H1 (cell line): ENCODE measurements at places on chromosomes 12 and 14. TPM values are rescaled to one million over a fixed set of nuclear protein-coding genes. Genes with fewer than 3 reads are reported as not detected.

The KCNH3 gene
- total RNA-seq, result 0.24 and 0.36 TPM in 2 replicates

The TDRD9 gene
- total RNA-seq, result not detected in 2 replicates

The GPR132 gene
- total RNA-seq, result not detected in 2 replicates

The KLRB1 gene
- total RNA-seq, result not detected in 2 replicates

- no peaks in the 10 kb centered on the region for H3K4me1 ChIP-seq
- DNase-seq, result peak; percentile 23
- peaks cover 38% of the 10 kb centered on the region for H3K27me3 ChIP-seq
- no peak overlapping the region for H3K27ac ChIP-seq
These were observed 13.1 kb downstream of the KRT83 start for GRCh38 chr12:52307836-52308805.

GRCh38 chr12:38689704-38690103, 215.7 kb downstream of the CPNE8 start:
- no peaks in the 10 kb centered on the region for H3K27me3 ChIP-seq
- no peaks in the 10 kb centered on the region for H3K4me1 ChIP-seq
- H3K4me3 ChIP-seq, result no peak overlapping the region
- no peak overlapping the region for H3K27ac ChIP-seq
- DNase-seq, result no peak

The E2F7 gene
- 18.5 and 25.2 TPM in 2 replicates for total RNA-seq

DNA sequence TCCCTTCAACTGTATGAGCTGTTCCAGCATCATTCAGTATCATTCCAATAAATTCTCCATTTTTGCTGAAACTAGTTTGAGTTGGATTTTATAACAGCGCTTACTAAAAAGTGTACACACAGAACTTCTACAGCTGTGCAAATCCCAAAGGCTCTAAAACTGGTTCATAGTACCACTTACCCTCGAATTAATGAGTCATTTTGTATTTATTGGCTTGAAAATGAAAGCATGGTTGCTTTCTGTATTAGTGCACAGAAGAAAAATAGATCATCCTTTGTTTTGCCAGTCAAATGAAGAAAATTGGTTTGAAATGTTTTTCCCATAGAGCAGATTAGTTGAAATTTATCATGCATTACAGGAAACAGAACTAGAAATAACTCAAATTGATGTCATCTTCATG, 268.3 kb upstream of the CPNE8 start:
- H3K4me3 ChIP-seq, result no peak overlapping the region
- H3K36me3 ChIP-seq, result no peaks in the 10 kb centered on the region
- H3K4me1 ChIP-seq, result no peaks in the 10 kb centered on the region

DNA sequence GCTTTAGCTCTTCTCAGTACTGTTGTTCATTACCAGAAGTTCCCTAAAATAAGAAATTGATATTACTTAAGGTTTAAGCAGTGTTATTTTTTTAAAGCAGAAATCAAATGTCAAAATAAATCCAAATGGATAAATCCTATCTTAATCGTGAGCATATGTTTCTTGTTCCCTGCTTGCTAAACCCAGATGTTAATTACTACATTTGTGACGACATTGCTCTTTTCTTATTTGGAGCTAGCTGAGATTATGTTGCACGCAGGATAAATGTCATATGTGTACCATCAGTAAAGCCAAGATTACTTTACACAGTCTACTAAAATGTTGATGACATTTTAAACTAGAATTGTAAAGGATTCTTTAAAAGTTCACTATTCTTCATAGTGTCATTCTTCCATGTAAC, 157.5 kb downstream of the PLCZ1 start:
- H3K4me3 ChIP-seq, result no peak overlapping the region
- H3K27ac ChIP-seq, result no peak overlapping the region
- no peaks in the 10 kb centered on the region for H3K4me1 ChIP-seq
- no peaks in the 10 kb centered on the region for H3K36me3 ChIP-seq
- DNase-seq, result no peak
- no peaks in the 10 kb centered on the region for H3K27me3 ChIP-seq

- no peak for DNase-seq
- no peak overlapping the region for H3K4me3 ChIP-seq
- H3K4me1 ChIP-seq, result 0 out of 2 replicates have a peak, but pooled peaks cover 2% of the 10 kb centered on the region
These were observed 186.2 kb downstream of the PELI2 start for GRCh38 chr14:56304456-56304855.

GRCh38 chr12:27794818-27795584, 15.0 kb upstream of the MANSC4 start:
- DNase-seq, result no peak
- H3K36me3 ChIP-seq, result peaks cover 15% of the 10 kb centered on the region
- no peak overlapping the region for H3K27ac ChIP-seq
- H3K4me1 ChIP-seq, result no peaks in the 10 kb centered on the region

GRCh38 chr14:105420974-105421674, 1.5 kb downstream of the MTA1 start:
- DNase-seq, result no peak
- H3K4me1 ChIP-seq, result peaks cover 17% of the 10 kb centered on the region
- peak overlapping the region; percentile 79 for H3K4me3 ChIP-seq
- peak overlapping the region; percentile 77; the same call in 1 of the 2 replicates for H3K27ac ChIP-seq

The AVPR1A gene
- total RNA-seq, result 0.11 and 0.20 TPM in 2 replicates

GRCh38 chr14:33393895-33394368, 455.3 kb downstream of the NPAS3 start:
- H3K27ac ChIP-seq, result no peak overlapping the region
- DNase-seq, result no peak
- no peaks in the 10 kb centered on the region for H3K27me3 ChIP-seq
- H3K4me1 ChIP-seq, result no peaks in the 10 kb centered on the region
- H3K4me3 ChIP-seq, result no peak overlapping the region
- H3K36me3 ChIP-seq, result no peaks in the 10 kb centered on the region

GRCh38 chr12:94726236-94726835, 76.0 kb upstream of the TMCC3 start:
- no peak overlapping the region for H3K27ac ChIP-seq
- H3K27me3 ChIP-seq, result no peaks in the 10 kb centered on the region
- no peaks in the 10 kb centered on the region for H3K36me3 ChIP-seq
- H3K4me3 ChIP-seq, result no peak overlapping the region
- DNase-seq, result no peak

The GATC gene
- total RNA-seq, result 30.4 and 34.2 TPM in 2 replicates

The SLC38A4 gene
- 15.4 and 15.5 TPM in 2 replicates for total RNA-seq

GRCh38 chr12:92926549-92926948, 2.5 kb downstream of the EEA1 start:
- H3K27ac ChIP-seq, result no peak overlapping the region
- H3K4me1 ChIP-seq, result peaks cover 6% of the 10 kb centered on the region

- no peaks in the 10 kb centered on the region; the same call in 1 of the 2 replicates for H3K27me3 ChIP-seq
- no peaks in the 10 kb centered on the region for H3K36me3 ChIP-seq
- H3K27ac ChIP-seq, result no peak overlapping the region
- H3K4me1 ChIP-seq, result peaks cover 4% of the 10 kb centered on the region
These were observed 34.7 kb upstream of the FAM181A start for GRCh38 chr14:93892505-93892839.

DNA sequence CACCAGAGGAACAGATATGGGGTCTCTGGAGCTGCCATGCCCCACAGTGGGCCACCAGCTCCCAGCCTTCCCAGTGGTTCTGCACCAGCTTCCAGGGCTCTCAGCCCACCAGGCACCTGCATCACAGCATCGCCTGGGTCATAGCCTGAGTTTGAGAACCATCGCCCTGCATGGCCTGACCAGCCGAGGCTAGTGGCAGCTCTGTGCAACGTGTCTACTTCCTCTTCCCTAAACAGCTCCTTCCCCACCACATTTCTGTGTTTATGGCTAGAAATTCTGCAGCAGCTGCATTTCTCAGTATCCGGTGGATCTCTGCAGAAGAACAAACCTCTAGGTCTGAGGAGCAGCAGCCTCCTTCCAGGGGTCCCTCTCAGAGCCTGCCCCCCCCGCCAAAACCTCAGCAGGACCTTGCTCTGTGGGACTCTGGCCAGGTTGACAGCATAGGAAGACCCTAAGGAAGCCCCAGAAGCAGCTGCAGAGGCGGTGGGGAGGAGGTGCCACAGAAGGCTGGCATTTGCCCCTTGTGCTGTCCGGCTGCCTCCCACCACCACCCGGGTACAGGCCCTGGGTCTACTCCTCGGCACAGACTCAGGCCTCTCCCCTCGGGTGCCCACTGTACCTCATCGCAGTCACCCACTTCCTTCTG, 47.7 kb downstream of the PSMA6 start:
- H3K36me3 ChIP-seq, result no peaks in the 10 kb centered on the region
- DNase-seq, result no peak

- no peaks in the 10 kb centered on the region; the same call in 1 of the 2 replicates for H3K4me1 ChIP-seq
- no peak overlapping the region for H3K4me3 ChIP-seq
- no peak for DNase-seq
- H3K27ac ChIP-seq, result no peak overlapping the region
- 0 out of 2 replicates have a peak, but pooled peaks cover 3% of the 10 kb centered on the region for H3K36me3 ChIP-seq
These were observed 63.5 kb downstream of the DGLUCY start for GRCh38 chr14:91177073-91178034.

DNA sequence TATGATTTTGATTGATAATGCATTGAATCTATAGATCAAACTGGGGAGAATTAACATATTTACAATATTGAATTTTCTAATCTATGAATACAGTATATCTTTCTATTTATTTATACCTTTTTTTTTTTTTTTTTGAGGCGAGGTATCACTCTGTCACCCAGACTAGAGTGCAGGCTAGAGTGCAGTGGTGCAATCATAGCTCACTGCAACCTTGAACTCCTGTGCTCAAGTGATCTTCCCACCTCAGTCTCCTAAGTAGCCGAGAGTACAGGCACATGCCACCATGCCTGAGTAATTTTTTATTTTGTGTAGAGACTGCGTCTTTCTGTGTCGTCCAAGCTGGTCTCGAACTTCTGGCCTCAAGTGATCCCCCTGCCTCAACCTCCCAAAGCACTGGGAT, 20.4 kb downstream of the LTBR start:
- H3K27ac ChIP-seq, result no peak overlapping the region
- no peak overlapping the region for H3K4me3 ChIP-seq
- H3K27me3 ChIP-seq, result no peaks in the 10 kb centered on the region
- H3K36me3 ChIP-seq, result no peaks in the 10 kb centered on the region
- no peak for DNase-seq
- H3K4me1 ChIP-seq, result no peaks in the 10 kb centered on the region

DNA sequence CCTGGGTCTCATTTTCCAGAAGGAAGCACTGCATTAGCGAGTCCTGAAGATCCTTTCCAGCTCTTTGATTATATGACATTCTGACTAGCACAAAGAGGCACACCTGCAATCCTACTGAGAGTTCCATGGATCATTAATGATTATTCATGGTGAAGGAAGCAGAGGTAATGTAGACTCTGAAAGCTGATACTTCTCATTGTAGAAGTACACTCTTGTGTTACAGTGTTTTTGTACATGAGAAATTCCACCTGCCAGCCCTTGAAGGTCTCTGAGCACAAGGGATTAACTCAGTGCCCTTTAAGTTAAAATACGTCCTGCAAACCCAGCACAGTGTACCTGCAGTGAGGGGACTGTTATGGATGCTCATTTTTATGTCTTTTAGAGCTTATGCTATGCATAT, 558.8 kb upstream of the FBXO33 start:
- H3K4me3 ChIP-seq, result no peak overlapping the region
- no peaks in the 10 kb centered on the region for H3K27me3 ChIP-seq
- DNase-seq, result no peak
- no peaks in the 10 kb centered on the region for H3K4me1 ChIP-seq
- H3K36me3 ChIP-seq, result no peaks in the 10 kb centered on the region
- H3K27ac ChIP-seq, result no peak overlapping the region

DNA sequence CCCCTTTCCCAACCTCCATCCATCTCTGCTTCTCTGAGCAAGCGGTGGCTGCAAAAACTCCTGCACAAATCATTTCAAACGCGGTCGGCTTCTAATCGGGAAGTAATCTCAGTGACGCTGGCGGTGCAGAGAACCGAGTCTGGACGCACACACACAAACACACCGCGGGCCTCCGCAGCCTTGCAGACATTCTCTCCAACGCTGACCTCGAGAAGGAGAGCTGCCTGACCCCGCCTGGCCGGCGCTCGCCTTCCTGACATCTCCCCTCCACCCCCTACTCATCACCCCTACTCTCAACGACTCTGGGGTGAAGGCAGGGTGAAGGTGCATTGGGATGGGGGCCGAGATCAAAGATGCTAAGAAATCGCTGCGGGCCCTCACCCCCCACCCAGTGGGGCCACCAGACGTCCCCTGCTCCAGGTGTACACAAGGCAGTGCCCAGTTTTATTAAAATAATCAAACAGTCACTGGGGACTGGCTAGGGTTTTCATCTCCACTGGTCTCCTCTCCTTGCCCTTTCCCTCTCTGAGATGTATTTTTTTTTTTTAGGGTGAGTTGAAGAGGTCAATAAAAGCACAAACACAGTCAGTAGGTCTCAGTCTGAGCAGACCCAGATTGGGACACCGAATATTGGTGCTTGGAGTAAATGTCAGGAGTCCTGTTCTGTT, 506 bp upstream of the TBX5 start:
- DNase-seq, result no peak
- no peaks in the 10 kb centered on the region for H3K36me3 ChIP-seq
- no peak overlapping the region for H3K4me3 ChIP-seq
- H3K4me1 ChIP-seq, result peaks cover 21% of the 10 kb centered on the region
- no peak overlapping the region for H3K27ac ChIP-seq
- peaks cover 100% of the 10 kb centered on the region for H3K27me3 ChIP-seq

The FOXN4 gene
- total RNA-seq, result 0.26 and 0.57 TPM in 2 replicates

DNA sequence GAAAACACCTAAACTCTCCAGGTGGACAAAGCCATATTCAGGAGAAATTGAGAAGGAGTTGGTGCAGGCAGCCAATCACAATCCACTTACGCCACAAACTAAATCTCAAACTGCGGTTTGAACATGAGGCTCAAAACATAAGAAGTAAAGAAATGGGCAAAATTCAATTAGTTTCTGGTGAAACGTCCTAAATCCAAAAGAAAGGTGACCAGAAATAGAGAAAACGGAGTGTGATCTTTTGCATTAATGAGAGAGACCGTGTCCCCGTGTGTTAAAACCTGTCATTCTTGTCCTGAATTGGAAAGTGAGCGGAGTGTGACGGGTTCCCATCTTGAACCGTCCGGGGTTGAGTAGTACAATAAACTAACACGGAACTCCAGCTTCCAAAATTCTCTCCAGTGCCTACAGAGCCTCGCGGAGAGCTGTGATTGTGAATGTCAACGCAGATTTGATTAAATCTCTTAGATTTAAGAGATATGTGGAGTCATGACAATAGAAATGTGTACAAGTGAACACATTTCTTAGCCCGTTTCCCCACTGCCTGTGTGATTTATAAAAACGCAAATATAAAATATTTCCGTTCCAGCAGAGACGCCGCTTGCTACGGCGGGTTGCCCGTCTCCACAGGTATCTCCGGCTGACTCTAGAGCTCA, 595 bp upstream of the METAP2 start:
- H3K36me3 ChIP-seq, result peaks cover 9% of the 10 kb centered on the region
- DNase-seq, result no peak
- H3K4me3 ChIP-seq, result peak overlapping the region; percentile 98
- no peaks in the 10 kb centered on the region for H3K4me1 ChIP-seq
- H3K27ac ChIP-seq, result no peak overlapping the region
- H3K27me3 ChIP-seq, result no peaks in the 10 kb centered on the region

DNA sequence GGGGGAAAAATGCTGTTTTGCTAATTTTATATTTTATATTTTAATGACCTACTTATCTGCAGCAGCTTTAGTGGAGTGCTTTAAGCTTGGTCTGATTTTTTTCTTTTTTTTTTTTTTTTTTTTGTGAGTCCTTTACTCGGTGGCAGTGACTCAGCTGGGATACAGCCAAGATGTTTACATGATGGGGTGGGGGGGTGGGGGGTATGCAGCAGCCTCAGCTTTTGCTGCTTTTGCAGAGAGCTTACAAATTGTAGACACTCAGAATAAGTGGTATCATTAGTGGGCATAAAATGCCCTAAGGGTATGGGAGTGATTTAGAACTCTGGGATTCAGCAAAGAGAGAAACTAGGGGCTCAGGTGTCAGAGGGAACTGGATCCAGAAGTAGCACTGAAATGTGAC, 38.2 kb upstream of the ARHGAP5 start:
- no peaks in the 10 kb centered on the region for H3K4me1 ChIP-seq
- no peak overlapping the region for H3K4me3 ChIP-seq
- H3K27me3 ChIP-seq, result no peaks in the 10 kb centered on the region
- no peaks in the 10 kb centered on the region for H3K36me3 ChIP-seq
- DNase-seq, result no peak

The C12orf54 gene
- not detected in 2 replicates for total RNA-seq
